Activated naive CD4-positive, alpha-beta T cell (primary cell): ENCODE measurements at places on chromosomes 11 and 22.
A peak's percentile ranks its signal among the peaks of the same experiment; 100 is the strongest.

GRCh38 chr11:134357545-134357839 lies 25.7 kb downstream of the GLB1L2 start:
- no peak for DNase-seq

- no peak for DNase-seq
Observed at GRCh38 chr11:103043826-103044678, 47.9 kb downstream of the DCUN1D5 start.

- DNase-seq, result no peak
Observed at GRCh38 chr11:6388748-6389147, 1.5 kb upstream of the SMPD1 start.

GRCh38 chr11:3810951-3811350 lies 2.6 kb downstream of the PGAP2 start:
- no peak for DNase-seq

DNA sequence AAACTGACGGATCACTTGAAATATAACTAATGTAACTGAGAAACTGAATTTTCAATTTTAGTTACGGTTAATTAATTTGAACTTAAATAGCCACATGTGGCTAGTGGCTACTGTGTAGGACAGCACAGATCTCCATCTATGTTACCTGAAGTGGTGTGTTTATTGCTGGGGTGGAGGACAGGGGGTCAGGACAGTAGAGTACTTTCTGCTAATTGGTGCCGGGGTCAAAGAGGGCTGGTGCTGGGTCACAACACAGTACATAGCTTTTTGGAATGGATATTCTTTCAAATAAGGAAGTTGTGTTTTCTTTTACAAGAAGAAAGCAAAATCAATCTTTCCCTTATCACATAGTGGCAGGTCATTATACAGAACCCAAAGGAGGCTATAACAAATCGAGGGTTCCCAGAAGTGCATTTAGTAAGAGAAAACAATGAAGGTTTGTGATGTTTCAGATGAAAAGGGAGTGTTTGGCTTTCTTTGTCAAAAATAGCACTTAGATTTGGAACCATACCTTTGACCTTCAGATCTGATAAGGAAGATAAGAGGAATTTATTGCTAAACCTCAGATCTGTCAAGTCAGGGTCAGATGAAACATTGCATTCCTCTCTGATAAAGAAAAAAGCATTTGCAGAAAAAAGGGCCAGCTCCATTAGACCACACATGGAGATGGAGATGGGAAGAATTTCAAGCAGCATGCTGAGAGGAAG lies 384.5 kb downstream of the AASDHPPT start:
- DNase-seq, result no peak

- no peak for DNase-seq
Observed at GRCh38 chr11:76897233-76897632, 36.5 kb downstream of the ACER3 start.

DNA sequence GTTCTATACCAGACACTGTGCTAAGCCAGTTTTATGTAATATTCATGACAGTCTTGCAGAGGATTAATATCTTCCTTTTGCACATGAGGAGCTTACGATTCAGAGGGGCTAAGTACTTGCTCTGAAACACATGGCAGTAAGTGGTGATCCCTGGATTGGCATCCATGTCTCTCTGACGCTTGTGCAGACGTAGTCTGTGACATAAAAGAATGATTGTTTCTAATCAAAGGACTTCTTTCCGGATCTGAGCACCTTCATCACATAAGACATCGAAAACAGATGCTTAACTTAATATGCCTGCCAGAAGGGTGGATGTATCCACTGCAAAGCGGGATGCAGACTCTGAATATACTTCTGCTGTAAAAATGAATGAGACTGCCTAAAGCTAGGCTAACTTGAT lies 74.8 kb downstream of the ARHGAP42 start:
- no peak for DNase-seq

DNA sequence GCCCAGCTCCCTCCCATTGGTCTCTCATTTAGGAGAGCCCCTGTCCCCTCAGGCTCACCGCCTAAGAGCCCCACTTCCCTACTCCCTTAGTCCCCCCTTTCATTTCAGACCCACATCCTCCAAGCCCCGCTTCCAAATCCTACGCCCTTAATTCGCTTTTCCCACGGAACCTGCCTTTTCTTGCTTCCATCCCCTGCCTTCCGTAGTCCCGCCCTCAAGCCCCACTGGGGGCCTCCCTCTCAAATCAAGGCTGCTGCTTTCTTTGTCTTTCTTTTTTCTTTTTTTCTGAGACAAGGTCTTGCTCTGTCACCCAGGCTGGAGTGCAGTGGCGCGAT lies 396 bp downstream of the CCDC157 start:
- DNase-seq, result peak; percentile 28

DNA sequence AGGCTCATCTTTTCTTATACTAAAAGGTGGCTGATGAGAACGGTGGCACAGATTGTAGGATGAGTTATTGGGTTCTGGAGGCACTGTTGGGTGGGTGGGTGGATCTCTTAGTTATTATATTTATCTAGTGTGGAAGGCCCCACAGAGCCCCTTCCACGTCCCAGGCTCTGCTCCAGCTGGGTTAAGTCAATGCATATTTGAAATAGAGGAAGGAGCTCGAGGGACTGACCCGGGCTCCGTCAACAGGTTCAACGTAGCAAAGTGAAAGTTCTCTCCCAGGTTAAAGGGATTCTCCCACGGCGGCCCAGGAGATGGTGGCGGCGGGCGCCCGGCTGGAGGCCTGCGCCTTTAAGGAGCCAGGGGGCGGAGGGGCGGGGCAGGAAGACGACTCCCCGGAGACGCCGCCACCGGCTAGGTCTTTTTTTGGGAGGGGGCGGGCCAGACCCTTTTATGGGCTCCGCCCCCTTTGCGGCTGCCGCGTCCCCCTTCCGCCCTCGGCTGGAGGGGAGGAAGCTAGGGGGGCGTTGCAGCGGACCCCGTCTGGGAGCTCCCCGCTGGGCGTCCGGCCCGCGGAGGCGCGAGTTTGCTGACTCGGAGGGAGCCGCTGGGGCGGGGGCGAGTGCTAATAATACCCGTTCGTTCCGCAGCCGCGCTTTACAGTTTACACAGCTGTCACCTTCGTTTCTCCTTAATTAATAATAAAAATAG lies 1.5 kb upstream of the INPPL1 start:
- DNase-seq, result peak; percentile 84

GRCh38 chr22:48488611-48489511 lies 1338.8 kb downstream of the BRD1 start:
- no peak for DNase-seq

DNA sequence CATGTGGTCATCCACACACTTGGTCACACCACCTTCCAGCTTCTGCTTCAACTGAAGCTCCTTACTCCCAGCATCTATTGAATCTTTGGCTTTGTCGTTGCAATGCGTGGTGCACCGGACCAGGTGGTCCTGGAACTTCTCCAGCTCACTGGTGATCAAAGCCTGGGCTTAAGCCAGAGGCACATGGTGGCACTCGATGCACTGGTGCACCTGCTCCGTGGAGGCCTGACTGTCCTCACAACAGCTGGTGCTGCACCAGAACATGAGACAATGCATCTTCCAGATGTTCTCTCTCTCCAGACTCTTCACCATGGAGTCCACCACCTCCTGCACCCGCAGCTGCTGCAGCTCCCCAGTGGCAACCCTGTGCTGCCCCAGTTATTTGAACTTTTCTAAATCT lies 56.0 kb downstream of the CELSR1 start:
- DNase-seq, result no peak
